ENCODE measurements at places on chromosomes 11 and 22. TPM values are rescaled to one million over a fixed set of nuclear protein-coding genes. Genes with fewer than 3 reads are reported as not detected.

GRCh38 chr11:23543651-23544222 is 683.5 kb upstream of the CCDC179 start:
- ATAC-seq = no peak

GRCh38 chr11:57072640-57073039 is 83.9 kb downstream of the OR5AK2 start:
- ATAC-seq = peak; percentile 22

DNA sequence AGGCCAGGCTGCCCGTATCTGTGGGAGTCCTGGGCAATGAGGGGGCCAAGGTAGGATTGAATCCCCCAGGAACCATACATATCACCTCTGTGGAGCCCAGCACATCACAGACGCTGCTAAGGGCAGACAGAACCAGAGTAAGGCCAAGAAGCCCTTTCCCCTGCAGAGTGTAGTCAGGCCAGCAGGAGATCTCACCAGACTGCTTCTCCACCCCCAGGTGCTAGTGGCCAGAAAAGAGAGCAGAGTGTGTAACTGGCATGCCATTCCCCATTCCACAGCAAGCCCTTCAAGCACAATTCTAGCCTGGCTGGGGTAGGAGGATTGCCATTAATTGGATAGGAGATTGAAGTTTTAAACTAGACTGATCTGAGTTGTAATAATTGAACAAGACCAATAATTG is 28.0 kb upstream of the FCHSD2 start:
- no peak for ATAC-seq

DNA sequence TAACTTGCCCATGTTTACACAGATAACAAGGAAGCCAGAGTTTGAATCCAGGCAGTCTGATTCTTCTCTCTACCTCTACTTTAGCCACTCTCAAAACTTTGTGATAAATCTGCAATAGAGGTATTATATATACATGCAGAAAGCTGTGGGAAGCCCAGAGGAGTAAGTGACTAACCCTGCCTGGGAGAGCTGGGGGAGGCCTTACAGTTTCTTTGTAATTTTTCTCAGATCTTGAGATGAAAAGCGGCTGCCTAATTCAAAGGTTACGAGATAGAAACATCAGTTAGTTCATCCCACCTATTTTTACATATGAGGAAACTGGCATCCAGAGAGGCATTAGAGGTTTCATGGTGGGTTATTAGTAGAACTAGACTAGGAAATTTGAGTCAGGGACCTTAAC is 4.9 kb downstream of the STIM1 start:
- no peak for ATAC-seq

DNA sequence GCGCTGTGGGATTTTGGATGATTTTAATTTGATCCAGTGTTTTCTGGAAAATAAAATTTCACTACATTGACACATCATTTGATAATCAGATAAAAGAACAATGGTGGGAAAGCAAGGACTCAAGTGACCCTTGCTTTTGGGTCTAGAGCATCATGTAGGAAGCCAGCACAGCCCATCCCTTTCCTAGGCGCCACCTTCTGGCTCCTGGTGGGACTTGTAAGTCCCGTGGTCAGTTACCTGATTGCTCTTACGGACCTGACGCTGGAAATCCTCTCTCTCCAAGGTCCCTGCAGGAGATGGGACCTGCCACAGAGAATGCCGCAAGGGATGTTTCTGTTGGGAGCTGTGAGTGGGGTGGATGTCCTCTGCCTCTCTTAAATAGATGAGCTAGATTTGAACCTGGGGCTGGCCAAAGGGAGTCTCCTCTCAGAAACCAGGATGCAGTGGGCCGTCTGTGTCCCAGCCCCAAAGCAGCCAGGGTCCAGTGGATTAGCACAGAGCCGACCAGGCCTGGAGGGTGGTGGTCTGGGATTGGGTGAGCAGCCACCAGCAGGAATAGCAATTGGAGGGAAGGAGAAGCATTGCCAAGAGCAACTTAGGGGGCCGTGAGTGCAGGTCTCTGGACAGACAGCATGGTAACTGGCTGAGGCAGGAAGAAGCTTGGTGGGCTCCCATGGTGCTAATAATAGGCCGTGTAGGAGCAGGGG is 21.7 kb downstream of the TIMP3 start:
- ATAC-seq = no peak

GRCh38 chr22:42065438-42066125 is 5.0 kb downstream of the NAGA start:
- no peak for ATAC-seq

- no peak for ATAC-seq
These were observed 139.5 kb upstream of the TIMP3 start for GRCh38 chr22:32661737-32662586.

DNA sequence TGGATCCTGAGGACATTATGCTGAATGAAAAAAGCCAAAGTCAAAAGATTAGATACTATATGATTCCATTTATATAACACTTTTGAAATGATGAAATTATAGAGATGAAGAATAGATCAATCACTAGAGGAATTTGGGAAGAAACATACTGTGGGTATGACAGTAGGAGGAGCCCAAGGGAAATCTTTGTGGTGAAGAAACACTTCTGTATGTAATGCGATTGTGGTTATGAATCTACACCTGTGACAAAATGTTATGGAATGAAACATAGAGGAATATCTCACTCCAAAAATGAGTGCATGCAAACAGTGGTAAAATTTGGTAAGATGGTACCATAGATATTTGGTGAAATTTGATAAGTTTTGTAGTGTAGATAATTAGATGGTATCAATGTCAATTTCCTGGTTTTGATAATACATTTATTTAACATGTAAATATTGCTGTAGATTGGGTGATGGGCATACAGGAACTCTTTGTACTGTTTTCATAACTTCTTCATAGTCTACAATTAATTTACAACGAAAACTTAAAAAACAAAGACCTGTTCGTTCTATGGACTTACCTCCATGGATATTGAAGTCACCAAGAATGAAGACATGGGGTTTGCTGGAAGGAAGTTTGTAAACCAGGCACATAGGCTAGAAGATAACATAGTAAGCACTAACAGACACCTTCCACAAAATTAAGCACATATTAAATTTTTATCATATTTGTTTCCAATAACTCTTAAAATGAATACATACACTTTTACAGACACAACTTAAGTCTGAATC is 11.5 kb downstream of the MRGPRX1 start:
- ATAC-seq = no peak

DNA sequence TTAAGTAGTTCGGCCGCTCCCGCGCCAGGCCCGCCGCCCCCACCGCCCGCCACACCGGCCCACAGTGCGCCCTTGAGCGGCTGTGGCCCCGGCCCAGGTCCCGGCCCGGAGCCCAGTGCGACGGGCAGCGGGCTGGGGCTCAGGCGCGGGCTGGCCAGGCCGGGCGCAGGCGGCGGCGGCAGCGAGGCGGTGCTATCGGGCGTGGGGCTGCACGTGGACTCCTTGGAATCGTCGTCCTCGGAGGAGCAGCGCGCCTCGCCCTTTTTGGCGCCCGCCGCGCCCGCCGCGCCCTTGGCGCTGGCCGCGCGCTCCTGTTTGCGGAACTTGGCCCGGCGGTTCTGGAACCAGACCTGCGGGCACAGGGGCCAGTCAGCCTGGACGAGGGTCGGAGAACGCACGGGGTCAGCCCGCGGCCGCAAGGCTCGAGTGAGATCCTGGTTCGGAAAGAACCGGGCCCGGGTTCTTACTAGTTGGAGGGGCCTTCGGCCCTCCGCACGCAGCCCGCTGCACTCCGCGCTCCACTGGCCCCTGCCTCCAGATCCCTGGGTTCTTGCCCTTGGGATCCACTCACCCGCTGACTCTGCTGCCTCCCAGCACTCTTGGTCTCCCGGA is 4.0 kb downstream of the PHOX2A start:
- ATAC-seq = peak; percentile 77

DNA sequence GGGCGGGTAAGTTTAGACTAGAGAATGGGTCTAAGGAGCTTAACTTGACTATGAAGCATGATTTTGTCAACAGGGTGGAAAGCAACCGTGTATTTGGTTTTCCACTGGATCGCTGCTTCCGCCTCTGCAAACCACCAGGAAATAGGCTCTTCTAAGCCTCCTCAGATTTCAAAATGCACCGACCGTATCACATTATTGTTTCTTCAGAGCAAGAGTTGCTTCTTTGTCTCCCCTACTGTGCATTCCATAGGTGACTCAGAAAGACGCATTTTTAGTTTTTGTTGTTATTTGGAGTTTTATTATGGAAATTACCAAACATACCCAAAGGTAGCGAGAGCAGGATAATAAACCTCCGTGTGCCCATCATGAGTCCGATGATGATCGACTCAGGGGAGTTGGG is 64.3 kb upstream of the RASD2 start:
- no peak for ATAC-seq

GRCh38 chr11:4134806-4135205 is 40.2 kb downstream of the RRM1 start:
- ATAC-seq = no peak

GRCh38 chr11:30478923-30479322 is 107.2 kb downstream of the MPPED2 start:
- ATAC-seq = no peak

GRCh38 chr22:49137206-49137840 is 690.4 kb downstream of the BRD1 start:
- no peak for ATAC-seq

- ATAC-seq = no peak
These were observed 250.3 kb upstream of the TBCEL start for GRCh38 chr11:120773501-120774031.

GRCh38 chr22:44683881-44684280 is 18.1 kb upstream of the PRR5 start:
- no peak for ATAC-seq

DNA sequence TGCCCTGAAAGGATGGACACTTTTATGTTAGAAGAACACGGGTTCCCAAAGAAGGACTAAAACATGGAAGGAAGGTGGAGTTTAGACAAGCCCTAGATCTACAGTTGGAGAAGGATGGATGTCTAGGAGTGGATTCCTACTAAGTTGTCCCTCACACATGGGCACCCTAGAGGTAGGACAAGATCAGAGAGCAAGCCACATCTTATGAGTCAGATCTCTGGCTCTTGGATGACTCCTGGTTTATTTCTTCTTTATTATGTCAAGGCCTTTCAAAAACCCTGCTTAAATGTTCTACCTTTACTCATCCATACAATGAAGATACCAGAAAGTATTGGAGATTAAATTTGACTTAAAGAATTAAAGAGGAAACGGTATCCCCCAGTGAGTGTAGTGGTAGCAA is 34.4 kb downstream of the PRCP start:
- ATAC-seq = no peak

- peak; percentile 90 for ATAC-seq
These were observed 679.9 kb upstream of the CCDC179 start for GRCh38 chr11:23540101-23540561.

GRCh38 chr11:20596205-20597153 is 2.9 kb upstream of the SLC6A5 start:
- ATAC-seq = peak; percentile 82

DNA sequence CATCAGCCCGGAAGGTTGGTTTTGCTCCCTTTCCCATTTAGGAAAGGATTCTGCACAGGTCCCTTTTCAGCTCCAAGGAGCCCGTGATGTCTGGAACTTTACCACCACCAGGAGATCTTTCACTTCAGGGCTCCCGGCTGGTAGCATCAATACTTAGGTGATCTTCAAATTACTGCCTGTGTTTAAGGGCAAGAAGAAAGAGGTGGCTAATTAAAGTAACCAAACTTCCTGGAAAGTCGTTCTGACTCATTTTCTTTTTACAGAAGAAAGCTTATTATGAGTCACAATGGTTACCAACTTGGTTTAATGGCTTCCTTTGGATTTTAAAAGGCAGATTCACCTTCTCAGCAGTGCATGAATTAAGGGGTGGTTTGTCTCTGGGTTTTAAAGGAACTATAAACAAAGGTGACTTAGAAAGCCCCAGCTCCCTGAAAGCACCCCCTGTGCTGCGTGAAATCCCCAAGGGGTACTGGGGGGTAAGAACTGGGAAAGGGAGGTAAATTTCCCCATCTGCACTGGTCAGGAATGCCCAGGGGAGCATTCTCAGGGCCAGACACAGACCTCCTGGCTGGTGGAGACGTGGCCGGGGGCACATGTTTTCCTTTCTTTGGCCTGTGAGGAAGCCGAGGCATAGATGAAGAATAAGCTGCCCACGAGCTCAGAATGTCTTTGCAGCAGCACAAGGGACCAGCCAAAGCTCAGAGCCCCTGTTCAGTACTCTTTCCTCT is 8.8 kb downstream of the POU2F3 start:
- ATAC-seq = no peak

DNA sequence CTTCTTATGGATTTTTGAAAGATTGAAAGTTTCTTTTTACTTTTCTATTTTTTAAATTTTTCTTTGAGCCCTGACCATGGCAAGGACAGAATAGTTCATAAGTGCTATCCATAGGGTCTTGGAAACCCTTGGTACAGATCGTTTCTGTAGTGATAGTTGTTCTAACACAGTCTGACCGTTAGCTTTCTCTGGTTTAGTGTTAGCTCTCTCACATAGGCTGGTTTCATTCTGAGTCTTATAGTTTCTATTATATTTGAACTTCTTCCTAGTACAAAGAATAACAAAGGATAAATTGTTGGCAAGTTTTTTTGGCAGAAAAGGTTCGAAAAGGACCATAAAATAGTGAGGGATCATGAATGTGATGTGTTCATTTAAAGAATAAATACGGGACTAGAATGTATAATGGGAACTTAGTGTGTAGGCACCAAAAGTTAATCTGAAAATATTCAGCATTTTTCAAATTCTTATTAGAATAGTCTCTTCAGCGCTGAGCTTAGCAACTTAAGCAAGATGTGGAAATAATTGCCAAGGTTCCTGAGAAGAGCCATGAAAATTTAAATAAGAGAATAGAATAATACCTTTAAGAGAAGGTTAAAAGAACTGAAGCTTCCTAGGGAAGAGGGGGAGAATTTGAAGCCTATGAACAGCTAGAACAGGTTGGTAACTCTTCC is 24.1 kb downstream of the FDX1 start:
- ATAC-seq = no peak

- no peak for ATAC-seq
These were observed 71.7 kb downstream of the AMBRA1 start for GRCh38 chr11:46521961-46522681.

GRCh38 chr11:131859538-131860210 is 489.3 kb downstream of the NTM start:
- peak; percentile 47 for ATAC-seq

NLRP14 gene
- 0.33 TPM for total RNA-seq

PARVG gene
- 0.59 TPM for total RNA-seq

TMEM134 gene
- total RNA-seq = 22.2 TPM

ADAMTS8 gene
- 0.23 TPM for total RNA-seq

TST gene
- total RNA-seq = 6.6 TPM

FIBIN gene
- total RNA-seq = 0.87 TPM

C11orf91 gene
- not detected for total RNA-seq

CCDC89 gene
- 4.2 TPM for total RNA-seq

YPEL1 gene
- total RNA-seq = 0.81 TPM

OR8D1 gene
- total RNA-seq = 0.28 TPM

ZNF280B gene
- 0.35 TPM for total RNA-seq

KCNK4 gene
- not detected for total RNA-seq

CABP7 gene
- 0.25 TPM for total RNA-seq

LGR4 gene
- 73.5 TPM for total RNA-seq

FXYD6 gene
- 0.41 TPM for total RNA-seq

DSCAML1 gene
- 0.71 TPM for total RNA-seq
